ENCODE measurements at places on chromosomes 4 and X.

- DNase-seq = no peak
These were observed 53.7 kb upstream of the HPF1 start for GRCh38 chr4:169811476-169811875.

GRCh38 chr4:38782452-38783108, at the start of gene TLR10:
TLR10 (minus strand) TSS chr4:38782990; CDS start chr4:38775590, 7,400 bp downstream.
- DNase-seq = no peak

- no peak for DNase-seq
These were observed 35.6 kb downstream of the ACOX3 start for GRCh38 chr4:8404791-8405515.

GRCh38 chr4:173230062-173230461, 61.5 kb downstream of the GALNT7 start:
- no peak for DNase-seq

DNA sequence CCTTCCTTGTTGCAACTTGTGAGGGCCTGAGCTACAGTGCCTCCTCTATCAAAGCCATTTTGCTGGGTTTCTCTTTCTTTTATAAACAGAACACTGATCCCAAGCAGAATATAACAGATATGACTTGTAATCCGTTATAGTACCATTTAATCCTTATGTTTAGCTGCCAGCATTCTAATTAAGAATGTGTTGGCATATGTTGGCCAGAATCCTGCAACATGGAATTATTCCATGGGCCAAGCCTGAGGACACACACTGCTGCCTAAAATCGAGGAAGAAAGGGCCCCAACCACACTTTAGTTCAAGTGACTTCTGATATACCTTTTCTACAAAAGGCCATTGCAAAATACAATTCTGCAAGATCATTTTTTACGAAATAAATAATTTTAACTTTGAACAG, 28.0 kb downstream of the PALLD start:
- no peak for DNase-seq

- DNase-seq = no peak
These were observed 17.5 kb downstream of the MTHFD2L start for GRCh38 chr4:74175379-74175778.

GRCh38 chrX:47936224-47936939, 67.4 kb downstream of the ZNF182 start:
- no peak for DNase-seq

DNA sequence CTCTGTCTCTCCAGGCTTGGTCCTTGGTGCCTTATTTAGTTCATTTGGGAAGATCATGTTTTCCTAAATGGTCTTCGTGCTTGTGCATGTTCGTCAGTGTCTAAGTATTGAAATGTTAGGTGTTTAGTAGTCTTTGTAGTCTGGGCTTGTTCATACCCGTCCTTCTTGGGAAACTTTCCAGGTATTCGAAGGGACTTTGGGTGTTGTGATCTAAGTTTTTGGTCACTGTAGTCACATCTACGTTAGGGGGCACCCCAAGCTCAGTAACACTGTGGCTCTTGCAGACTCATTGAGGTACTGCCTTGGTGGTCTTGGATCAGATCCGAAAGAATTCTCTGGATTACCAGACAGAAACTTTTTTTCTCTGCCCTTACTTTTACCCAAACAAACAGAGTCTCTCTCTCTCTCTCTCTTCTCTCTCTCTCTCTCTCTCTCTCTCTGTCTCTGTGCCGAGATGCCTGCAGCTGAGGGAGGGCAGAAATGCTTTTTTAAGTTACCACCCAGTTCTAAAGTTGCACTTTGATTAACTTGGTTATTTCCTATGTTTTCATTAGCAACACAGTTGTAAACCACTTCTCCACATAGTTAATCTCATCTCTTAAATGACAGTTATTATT, 67.6 kb upstream of the SLC7A3 start:
- DNase-seq = no peak

DNA sequence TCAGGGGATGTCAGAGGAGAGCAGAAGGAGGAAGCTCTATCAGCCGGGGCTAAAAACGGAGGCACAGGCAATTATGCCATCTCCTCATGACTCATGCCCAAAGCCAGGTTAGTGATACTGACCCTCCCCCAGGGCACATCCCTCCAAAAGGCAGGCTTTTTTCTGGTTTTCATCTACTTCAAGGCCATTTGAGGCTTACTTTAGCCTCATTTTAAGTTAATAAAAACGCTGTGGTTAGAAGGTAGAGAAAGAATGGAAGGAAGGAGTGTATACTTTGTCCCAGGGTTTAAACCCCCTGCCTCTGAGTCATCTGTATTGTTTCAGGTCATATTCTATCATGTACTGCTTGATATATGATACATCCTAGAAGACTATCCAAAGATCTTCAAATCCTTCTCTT, 89.7 kb upstream of the NDP start:
- DNase-seq = no peak

DNA sequence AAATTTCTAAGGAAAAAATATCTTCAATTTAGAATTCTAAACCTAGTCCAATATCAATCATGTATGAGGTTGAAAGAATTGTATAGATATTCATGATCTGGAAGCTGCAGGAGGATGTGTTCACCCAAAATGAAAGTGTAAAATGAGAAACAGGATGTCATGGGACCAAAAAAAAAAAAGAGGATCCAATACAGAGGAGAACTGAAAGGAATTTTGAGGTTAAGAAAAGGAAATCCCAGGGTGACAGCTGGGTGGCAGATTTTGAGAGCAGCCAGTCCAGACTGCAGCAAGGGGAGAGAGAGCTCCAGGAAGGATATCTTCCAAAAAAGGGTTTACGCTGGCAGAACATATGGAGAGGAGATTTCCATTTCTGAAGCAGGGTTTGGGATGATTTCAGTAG, 38.9 kb downstream of the TLR10 start:
- DNase-seq = no peak

- no peak for DNase-seq
These were observed 531.8 kb downstream of the GLUD2 start for GRCh38 chrX:121579016-121579760.

DNA sequence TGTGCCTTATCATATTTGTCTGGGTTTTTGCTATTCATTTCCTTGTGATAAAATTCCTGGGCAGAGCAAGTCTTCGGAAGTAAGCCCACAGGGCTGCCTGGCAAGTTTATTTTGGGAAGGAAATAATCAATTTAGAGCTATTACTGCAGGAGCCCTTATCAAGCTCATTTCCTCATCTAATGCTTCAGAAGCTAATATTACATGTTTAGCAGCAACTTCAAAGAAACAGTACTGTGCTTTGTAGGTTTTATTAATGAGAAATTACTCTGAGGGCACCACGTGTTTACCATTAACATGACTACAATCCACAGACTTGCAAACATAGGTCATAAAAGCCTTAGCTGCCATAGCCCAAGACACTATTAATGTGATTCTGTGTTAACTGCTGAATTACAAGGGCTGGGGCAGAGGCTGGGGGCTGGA, 540.0 kb downstream of the SPRY1 start:
- DNase-seq = no peak

DNA sequence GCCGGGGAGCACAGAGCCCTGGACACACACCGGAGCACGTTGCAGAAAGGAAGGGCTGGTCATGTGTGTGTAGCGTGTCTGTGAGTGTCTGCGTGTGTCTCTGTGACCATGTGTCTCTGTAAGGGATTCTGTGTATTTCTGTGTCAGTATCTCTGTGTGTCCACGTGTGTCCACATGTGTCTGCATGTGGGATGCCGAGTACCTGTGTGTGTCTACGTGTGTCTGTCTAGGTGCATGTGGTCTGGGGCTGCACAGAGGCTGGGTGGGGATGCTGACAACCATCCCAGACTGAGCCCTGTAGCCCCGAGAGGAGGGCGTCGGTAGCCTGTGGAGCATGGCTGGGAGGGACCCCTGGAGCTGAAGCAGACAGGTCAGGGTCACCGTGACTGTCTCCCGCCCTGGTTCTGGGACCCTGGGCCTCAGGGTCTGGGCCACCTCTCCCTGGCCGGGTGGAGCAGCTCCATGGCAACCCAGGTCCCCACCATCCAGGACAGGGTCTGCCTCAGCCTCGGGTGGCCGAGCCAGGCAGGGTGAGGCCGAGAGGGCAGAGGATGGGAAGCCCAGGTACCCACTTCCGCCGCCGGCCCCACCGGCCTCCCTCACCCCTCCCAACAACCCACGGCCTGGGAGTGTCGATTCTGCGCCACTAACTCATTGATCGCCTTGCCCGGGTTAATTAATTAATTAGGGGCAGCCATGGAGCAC, 122.7 kb downstream of the FAM53A start:
- no peak for DNase-seq

DNA sequence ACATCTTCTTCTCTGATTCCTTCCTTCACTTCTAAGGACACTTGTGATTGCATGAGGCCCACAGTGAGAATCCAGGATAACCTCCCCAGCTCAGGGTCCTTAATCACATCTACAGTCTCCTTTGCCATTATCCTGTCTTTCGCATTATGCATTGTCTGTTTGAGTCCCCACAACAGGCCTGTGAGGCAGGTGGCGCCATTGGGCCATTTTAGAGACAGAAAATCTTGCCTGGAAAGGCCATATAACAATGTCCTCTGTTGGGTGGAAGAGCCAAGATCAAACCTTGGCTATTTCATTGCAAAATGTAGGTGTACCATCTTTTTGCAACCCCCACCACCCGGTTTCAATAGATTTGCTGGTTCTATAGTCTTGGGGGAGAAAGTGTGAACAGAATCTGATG, 11.8 kb upstream of the DCUN1D4 start:
- DNase-seq = no peak
